ENCODE measurements at places on chromosomes 2 and 18.

- no peak for DNase-seq
These were observed 464.2 kb upstream of the NRP2 start for GRCh38 chr2:205218056-205218455.

- DNase-seq = no peak
These were observed 52.0 kb downstream of the STAT1 start for GRCh38 chr2:190961918-190962487.

- no peak for DNase-seq
These were observed 90.5 kb upstream of the DDX18 start for GRCh38 chr2:117723888-117724434.

DNA sequence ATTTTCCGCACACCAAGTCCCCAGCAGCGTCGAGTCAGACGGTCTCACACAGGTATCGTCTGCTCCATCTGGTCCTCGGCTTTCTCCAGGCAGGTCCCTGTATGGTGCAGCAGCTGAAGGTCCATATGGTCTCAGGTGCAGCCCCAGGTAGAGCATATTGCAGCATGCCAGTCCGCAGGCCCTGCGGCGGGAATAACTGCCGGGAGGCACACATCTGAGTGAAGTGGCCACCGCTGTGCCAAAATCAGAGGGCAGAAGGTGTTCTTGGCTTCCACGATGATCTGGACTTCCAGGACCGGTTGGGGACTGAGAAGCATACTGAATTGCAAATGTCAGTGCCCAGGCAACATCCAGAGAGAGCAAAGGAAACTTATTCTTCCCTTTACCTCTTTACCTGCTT is 320.3 kb downstream of the RNF144A start:
- DNase-seq = no peak

DNA sequence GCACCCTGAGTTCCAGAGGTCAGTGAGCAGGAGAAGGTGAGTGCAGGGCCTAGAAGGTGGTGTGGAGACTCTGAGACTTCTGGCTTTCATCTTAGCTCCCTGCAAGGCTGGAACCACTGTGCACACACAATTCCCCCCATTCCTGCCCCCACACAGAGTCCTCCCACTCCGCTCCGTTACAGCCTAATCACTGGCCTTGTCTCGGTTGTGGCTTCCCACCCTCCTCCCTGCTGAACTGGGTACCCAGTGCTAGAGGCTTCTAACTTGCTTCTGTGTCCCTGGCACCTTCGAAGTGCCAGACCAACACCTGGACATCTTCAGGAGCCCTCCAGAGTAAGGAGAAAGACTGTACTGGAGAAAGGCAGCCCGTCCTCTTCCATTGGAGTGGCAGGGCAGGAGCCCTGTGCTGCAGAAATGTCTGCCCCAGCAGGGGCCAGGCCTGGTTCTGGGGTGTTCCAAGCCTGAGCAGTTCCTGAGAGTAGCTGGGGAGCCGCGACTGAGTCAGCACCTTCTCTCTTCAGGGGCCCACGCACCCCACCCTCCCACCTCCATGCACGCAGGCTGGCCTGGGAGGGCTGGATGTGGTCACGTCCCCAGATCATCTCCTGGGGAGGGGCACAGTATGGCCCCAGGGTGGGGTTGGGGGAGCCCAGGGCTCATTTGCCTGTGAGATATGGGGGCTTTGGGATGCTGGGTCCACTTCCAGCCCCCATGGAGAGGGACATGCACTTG is 23.4 kb downstream of the CROCC2 start:
- DNase-seq = no peak

- DNase-seq = no peak
These were observed 44.3 kb downstream of the LMAN2L start for GRCh38 chr2:96695602-96696001.

DNA sequence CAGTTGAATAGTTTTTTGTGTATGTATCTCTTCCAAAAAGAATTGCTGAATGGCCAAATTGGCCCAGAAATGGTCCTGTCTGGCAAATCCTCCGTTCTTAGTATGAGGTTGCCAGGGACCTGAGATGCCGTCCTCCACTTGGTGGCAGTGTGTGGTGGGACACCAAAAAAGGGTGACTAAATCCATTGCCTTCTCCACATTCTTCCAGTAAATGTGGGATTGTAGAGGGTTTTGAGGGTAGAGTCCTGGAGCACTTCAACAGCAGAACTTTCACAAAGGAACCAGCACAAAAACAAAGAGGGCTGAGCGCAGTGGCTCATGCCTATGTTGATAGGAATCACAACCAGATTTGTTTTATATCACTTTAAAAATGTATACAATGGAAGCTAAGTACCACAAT is 199.9 kb downstream of the BCL2 start:
- no peak for DNase-seq

- DNase-seq = no peak
These were observed 106.4 kb downstream of the BCL2L11 start for GRCh38 chr2:111226876-111227700.

- no peak for DNase-seq
These were observed 131.4 kb upstream of the ITGB6 start for GRCh38 chr2:160331258-160332025.

- no peak for DNase-seq
These were observed 8.6 kb downstream of the CYS1 start for GRCh38 chr2:10071595-10071994.

DNA sequence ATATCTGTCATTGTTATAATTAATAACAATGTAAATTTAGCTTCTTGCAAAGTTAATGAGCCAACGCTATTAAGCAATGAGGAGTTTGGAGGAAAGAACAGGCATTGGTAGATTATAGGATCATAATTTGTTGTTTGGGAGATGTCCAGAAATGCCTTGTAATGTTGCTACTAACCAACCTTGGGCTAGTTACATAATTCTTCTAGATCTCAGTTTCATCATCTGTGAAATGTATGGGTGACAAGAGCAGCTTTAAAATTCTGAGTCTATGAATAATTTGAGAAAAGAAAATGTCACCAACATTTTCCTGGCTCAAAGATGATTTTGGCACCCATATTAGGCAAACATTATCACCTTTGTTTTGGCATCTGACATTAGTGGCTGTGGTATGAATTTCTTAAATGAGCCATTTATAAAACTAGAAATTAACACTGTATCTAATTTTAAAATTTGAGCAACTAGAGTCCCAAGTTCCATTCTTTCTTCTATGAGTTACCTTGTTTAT is 2.9 kb downstream of the TMEM178A start:
- no peak for DNase-seq

DNA sequence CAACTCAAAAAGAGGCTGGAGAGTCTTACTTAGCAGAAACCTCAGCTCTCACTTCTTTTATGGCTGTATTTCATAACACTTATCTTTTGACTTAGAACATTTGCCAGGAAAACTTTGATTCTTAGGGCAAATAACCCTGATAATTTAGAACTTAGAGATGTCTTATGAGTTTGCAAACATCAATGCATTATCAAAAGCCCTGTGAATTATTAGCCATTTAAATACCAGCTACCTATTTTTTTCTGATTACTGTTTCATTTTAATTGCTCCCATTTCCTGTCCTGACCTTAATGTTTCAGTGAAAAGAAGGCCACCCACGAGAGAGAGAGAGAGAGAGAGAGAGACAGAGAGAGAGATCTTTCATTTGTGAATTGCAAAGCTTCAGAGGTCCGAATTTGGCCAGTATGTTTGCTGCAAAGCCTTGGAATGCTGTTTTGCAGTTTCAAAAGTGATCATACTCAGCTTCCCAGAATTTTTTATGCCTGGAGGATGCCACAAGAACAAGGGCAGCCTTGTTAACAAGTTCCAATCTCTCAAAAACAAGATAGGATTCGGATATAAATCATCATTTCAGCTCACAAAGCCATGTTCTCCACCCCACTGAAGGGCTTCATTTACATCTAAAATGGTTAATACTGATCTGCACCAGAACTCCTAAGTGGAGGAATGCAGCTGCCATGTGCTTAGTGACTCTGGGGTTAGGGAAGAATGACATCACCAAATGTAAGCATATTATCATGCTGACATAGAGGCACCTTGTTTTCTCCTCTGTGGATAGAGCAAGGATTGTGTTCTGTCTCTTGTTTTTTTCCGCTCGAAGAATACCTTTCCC is 478.2 kb downstream of the ARHGAP15 start:
- DNase-seq = no peak

DNA sequence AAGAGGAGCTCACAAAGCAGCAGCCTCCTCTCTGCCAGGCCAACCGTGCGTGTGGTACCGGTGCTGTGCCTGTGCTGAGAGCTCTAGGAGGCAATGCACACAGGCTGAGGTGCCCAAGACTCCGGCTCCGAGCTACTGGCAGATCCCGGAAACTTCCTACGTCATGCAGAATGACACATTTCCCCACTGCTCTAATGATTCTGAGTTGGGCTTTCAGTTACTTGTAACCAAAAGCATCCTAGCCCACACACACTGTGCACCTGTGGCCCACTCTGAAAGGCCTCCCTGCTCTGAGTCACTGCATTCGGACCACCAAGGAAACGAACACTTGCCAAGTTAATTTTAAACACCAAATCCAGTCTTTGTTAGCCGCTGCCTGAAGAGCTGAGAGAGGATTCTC is 9.3 kb upstream of the RNU4ATAC start:
- no peak for DNase-seq

GRCh38 chr2:133975135-133975534 is 278.7 kb upstream of the MGAT5 start:
- DNase-seq = no peak

GRCh38 chr2:162824304-162824703 is 14.3 kb downstream of the KCNH7 start:
- DNase-seq = no peak

DNA sequence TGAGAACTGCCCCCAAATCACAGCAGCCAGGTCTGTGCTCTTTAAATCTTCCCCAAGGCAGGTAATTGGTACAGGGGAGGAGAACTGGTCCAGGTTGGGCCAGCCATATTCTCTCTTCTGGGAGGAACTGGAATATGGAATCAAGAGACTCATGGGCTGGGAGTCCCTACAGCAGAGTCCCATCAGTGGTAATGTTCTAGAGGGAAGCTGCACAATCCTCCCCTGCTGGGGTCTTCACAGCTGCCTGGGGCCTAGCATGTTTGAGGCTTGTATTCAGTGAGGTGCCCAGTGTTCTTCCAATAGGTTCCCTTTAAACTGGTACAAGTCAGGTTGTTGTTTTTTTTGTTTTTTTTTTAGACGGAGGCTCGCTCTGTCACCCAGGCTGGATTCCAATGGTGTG is 21.1 kb upstream of the EGR4 start:
- DNase-seq = no peak

- DNase-seq = no peak
These were observed 1523.7 kb upstream of the PIK3C3 start for GRCh38 chr18:40431071-40431985.

- no peak for DNase-seq
These were observed 53.4 kb downstream of the CD28 start for GRCh38 chr2:203759690-203760365.

- DNase-seq = no peak
These were observed 7.2 kb downstream of the ARHGAP25 start for GRCh38 chr2:68741805-68742306.

DNA sequence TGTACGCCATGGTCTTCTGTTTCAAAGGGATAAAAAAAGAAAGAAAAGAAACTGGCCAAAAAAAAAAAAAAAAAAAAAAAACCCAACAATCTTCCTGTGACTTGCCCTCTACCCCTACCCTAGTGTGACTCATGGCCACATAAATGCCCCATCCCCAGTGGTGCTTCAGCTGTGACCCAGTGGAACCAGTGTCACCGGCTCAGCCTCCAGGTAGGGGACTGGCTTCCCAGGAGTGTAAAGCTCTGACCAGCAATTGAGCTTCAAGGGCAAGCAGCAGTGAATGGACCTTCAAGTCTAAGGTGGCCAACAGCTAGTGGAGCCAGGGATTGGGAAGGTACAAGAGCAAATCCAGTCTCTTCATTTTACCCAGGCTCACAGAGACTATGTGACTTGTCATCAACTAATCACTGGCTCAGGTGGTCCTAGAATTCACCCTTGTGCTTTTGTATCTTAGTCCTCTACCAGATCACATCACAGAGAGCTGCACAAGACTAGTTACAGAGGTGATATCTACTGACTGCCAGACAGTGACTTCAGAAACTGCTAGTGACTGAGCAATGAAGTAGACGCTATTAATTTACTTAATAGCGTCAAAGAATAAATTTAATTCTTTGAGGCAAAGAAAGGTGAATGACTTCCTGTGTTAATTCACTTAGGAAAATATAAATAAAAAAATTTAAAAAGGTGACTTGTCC is 1.3 kb upstream of the TGFBRAP1 start:
- no peak for DNase-seq

All from CD4-positive, alpha-beta T cell treated with Interferon gamma for 1 hour (primary cell).